Endothelial cell (in vitro differentiated cells): ENCODE measurements at places on chromosomes 13 and 19. TPM values are rescaled to one million over a fixed set of nuclear protein-coding genes. Genes with fewer than 3 reads are reported as not detected.

COX7A1 gene
- total RNA-seq: 5.2 TPM

SCGB2B2 gene
- 0.74 TPM for total RNA-seq

DAND5 gene
- total RNA-seq: 0.69 TPM

WTIP gene
- 17.6 TPM for total RNA-seq

MEDAG gene
- total RNA-seq: 0.77 TPM

GIPR gene
- 1.6 TPM for total RNA-seq

IQCN gene
- 1.2 TPM for total RNA-seq

PSG1 gene
- total RNA-seq: not detected
